ENCODE measurements at places on chromosomes 6 and 20.

DNA sequence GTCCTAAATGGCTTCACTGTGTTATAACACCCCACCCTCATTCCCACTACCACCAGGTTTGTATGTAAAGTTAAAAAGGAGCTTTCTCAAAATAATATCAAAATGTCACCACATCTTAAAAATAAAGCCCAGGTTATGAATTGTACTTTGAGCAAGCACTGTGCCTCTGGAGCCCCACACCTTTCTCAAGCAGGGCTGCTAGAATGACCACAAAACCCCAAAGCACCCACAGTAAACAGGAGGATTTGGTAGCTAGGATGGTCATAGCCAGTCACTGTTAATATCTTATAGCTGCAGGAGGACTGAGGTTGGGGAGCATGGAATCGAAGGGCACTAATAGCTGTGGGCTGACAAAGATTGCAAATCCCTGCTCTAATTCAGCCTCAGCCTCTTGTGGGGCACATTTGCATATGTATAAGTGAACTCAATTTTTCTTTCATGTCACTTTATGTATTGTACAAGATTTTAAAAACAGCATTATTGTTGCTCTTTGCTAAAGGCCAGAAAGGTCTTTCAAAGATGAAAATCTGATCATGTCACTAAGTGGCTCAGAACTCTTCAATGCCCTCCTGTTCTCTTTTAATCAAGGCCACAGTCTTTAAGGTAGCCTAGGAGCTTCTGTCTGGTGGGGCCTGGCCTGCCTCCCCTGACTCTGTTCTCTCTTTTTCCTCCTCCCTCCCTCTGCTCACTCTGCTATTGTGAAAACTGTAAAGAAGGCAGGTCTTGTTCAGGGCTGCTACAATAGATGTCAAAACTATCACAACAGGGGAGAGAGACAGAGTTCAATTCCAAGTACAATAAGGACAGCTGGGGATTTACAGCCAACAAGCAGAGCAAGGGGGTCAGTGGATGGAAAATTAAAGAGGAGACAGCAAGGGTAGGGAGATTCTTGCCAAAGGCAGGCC is 101.6 kb downstream of the TMEM200A start:
- DNase-seq = no peak

- DNase-seq = no peak
Observed at GRCh38 chr20:23165307-23165750, 79.2 kb upstream of the CD93 start.

- no peak for DNase-seq
Observed at GRCh38 chr6:17391976-17392375, 1.4 kb upstream of the CAP2 start.

DNA sequence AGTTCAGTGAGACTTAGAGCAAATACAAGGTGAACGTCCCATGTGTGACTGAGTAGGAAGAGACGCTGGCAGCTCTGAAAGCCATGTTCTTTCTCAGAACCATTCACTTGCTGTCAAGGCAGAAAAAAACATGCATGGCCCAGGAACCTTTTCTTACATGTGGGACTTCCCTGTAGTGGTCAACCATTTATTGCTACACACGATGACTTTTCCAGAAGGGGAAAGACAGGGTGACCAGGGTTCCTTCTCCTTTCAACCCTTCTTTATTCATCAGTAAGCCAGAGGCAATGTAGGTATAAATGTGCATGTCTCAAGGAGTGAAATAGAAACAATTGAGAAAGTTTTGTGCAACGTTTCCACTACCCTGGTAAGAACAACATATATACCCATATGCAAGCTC is 189.0 kb downstream of the NFATC2 start:
- DNase-seq = no peak

DNA sequence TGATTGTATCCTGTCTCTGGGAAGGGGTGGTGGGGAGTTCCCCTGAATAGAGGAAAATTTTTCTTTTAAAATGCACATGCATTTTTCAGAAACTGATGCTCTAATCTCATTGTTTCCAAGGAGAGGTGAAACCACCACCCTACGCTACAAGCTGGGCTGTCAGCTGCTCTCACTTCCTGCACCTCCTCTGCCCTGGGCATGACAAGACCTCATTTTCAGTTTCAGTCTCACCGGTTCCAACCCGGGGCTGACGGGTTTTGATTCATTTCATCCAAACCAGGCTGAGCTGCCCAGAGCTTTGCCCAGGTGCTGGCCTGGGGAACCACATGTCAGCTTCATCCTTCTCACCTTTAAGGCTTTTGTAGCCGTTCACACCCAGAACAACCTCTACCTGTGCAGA is 99.7 kb downstream of the EYA2 start:
- DNase-seq = peak; percentile 48

DNA sequence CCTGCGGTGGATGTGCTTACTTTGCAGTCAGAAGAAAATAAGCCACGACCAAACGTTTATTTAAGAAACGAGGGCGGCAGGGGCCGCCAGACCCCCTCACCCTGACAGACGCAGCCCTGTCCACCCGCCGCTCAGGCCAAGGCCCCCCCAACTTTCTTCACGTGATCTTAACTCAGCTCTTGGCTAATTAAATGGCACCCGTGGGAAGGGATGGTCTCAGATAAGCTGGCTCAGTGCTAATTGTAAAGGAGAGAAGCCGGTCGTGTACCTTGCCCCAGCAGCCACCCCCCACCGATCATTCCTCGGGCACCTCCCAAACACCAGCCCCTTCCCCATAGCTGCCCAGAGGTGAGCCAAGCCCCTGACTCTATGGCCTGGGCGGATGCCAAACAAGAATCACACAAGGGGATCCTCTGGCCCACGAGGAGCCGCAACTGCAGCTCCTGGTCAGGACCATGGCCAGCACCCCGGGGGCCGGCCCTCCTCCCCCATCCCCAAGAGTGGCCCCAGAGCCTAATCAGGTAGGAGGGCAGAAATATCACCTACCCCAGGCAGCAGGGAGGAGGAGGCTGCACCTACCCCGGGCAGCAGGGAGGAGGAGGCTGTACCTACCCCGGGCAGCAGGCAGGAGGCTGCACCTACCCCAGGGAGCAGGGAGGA is 11.2 kb downstream of the KCNQ2 start:
- no peak for DNase-seq

GRCh38 chr20:25064561-25065071 is 6.7 kb upstream of the ACSS1 start:
- DNase-seq = no peak

DNA sequence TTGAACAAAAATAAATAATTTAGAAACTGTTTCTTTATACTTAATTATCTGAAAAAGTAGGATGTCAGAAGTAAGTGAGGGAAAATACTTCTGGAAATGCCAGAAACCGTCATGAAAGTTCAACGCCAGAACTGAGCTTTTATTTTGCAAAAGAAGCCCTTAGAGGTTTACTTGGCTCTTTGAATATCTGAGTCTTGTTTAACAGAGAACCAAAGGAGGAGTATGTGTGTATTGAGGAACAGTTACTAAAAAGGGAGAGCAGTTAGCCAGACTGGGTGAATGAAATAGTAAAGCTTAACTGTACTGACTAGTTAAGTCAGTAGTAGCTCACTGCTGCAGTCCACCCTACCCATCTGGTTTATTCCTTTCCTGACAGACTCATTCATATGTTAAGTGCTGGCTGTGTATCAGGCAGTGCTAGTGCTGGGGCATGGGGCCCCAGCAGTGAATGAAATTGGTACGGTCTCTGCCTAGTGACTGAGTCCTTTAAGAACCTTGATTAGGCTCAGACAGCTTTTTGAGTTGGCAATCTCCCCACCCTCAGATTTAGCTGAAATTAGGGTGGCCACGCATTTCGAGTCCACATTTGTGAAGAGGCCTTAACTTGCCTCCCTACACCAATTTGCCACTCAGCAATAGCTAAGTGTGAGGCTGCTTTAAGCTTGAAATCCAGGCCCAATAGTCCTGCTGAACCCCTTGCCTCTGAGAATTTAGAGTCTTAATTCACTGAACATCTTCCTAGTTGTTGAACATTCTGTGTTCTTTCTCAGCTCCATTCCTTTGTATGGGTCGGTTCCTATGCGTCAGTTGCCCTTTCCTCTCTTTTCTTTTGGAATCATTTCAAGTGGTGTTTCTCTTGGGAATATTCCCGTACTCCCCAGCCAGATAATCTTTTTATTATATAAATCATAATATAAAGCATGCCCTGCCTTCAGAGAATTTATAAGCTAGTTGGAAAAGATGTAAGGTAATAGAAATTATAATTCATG is 20.2 kb downstream of the MAP3K4 start:
- no peak for DNase-seq

DNA sequence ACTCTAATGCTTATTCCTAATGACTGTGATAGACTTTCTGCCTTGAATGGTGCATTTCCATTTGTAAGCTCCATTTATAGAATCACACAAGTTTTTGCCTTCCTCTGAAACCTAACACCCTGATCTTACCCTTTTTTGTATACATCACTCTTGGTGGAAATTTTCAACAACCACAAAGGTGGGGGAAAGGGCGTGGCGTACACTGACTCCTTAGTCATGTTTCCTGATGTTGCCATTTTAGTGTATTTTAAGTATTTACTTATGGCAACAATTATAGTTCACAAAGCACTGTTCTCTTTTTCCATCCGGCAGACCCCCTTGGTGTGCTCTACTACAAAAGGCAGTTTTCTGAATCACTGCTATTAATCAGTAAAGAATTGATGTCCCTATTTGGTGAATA is 92.0 kb downstream of the ATXN1 start:
- DNase-seq = peak; percentile 72

GRCh38 chr6:158457616-158458278 is 102.1 kb upstream of the TMEM181 start:
- no peak for DNase-seq

DNA sequence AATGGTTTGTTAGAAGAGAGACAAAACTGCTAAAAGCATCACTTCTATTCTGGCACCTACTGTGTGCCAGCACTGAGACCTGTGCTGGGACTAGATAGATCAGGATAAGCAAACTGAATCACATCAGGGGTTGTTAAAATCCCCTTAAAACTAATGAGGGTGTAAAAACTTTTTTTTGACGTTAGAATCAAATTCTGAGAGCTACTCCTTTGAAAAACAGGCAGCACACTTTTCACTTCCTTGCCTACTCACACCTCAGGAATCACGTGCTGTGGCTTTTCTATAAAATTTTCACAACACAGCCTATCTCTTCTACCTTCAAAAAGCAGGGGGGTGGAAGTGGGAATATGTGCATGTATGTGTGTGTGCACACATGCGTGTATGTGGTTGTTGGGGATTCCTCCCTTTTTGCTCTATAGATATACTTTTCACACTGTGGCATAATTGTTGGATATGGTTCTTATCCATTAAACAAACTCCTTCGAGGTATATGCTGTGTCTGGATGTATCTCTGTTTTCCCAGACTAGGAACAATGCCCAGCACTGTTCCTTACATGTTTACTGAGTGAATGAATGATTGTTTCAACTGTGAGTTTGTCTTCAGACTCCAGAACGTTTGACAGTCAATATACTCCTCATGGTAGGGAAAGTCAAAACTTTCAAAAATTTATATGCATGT is 105.4 kb downstream of the FYN start:
- DNase-seq = no peak
